ENCODE measurements at places on chromosomes 11 and 22.

DNA sequence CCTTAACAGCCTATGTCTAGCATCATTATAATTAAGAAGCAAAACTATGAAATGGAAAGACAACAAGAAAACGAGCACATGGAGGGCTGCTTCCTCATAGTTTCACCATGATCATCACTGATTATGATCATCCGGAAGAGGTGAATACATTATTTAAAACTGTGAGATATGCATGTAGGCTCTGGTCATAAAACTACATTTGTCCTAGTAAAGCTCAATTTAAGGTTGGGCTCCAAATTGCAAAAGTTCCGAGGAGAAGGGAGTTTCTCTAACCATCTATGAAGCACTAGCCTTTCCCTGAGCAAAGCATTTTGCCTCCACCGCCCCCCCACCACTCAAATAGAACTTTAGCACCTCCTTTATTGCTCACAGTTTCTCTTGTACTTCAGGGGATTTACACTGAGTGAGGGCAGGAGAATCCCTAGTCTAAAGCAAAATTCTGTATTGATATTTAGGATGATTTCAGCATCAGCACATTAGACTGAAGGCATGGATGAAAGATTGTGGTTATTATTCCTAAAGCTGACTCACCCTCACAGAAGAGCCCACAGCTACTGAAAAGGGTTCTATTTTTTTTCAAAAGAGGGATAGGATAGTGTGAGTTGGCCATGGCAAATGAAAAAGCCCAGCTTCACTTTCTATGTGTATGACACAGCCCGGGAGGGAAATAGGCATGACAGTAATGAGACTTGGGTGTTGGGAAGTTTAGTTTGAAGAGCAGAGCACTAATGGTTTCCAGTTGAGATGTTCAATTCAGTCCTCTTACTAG lies 203.4 kb downstream of the CADM1 start:
- DNase-seq = no peak

- no peak for DNase-seq
Measured at GRCh38 chr11:62444835-62445234, 26.0 kb downstream of the SCGB1A1 start.

GRCh38 chr11:45382133-45382878 lies 96.2 kb upstream of the SYT13 start:
- DNase-seq = no peak

GRCh38 chr11:110160437-110160836 lies 67.2 kb downstream of the ZC3H12C start:
- DNase-seq = no peak

DNA sequence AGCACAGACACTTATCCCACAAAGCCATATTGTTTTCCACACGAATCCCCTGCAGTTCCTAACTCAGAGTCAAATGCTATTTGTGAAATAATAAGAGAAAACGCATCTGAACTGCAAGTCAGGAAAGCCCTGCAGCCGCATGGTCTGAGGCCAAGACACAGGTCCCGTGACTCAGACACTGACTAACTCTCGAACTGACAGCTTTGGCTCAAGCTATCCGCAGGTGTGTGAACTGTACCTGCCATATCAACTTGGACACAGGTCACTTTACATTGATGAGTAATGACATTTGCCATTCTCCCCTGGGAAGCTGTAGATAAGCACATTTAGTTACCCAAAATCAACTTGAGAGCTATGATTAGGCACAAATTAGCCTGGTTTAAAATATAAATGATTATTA lies 34.9 kb upstream of the NFRKB start:
- no peak for DNase-seq

GRCh38 chr22:26949193-26949592 lies 291.8 kb downstream of the MIAT start:
- DNase-seq = no peak

GRCh38 chr11:97290464-97291041 lies 900.7 kb downstream of the JRKL start:
- no peak for DNase-seq

GRCh38 chr11:130459521-130459920 lies 11.1 kb downstream of the ADAMTS15 start:
- DNase-seq = no peak

- DNase-seq = no peak
Measured at GRCh38 chr11:69745201-69745600, 29.9 kb downstream of the FGF4 start.

- DNase-seq = no peak
Measured at GRCh38 chr11:13311570-13311969, 34.0 kb downstream of the BMAL1 start.

DNA sequence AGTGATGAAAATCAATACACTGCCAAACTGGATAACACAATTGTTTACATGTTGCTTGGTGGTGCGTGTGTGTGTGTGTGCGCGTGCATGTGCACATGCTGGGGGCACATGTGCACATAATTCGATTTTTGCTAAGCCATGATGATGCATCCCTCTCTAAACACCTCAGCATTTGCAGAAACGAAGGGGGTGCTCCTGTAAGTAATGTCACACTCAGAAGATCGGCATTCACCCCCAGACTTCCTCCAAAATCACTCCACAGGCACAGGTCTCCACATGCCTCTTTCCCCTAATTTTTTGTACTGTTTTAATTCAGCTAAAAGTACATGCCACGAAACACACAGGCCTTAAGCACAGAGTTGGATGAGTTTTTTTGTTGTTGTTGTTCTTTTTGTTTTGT lies 341.5 kb downstream of the SHANK2 start:
- no peak for DNase-seq

GRCh38 chr22:37681001-37681424 lies 5.1 kb upstream of the NOL12 start:
- no peak for DNase-seq

GRCh38 chr11:62917906-62918502 lies 3.2 kb downstream of the CHRM1 start:
- DNase-seq = no peak

DNA sequence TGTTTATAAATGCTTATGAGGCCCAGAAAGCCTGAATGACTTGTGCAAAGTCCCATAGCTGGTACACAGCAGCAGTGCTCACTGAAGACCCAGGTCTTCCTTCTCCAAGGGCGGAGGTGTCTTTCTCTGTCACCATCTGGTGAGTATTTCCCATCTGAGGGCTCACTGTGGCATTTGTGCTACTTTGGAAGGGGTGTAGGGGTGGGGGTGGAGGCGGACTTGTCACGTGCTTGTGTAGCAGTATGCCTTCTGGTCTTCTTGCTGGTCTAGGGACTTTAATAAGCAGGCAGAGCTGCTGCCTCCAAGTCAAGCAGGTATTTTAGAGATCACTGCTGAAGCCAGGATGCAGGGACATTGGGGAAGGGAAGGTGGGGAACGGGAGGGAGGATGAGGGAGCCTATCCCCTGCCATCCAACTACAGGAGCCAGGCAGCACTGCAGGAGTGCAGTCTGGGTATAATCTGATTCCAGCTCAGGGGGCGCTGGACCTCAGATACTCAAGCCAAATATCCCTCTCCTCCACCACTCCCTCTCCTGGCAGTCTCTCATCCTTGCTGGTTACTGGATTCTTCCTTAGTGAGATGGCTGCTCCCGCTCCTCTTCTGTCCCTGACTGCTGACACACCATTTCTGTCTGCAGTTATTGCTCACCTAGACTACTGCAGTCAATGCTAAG lies 3.4 kb downstream of the ABCC8 start:
- DNase-seq = peak; percentile 47

GRCh38 chr22:20420157-20420842 lies 17.3 kb downstream of the SCARF2 start:
- no peak for DNase-seq

DNA sequence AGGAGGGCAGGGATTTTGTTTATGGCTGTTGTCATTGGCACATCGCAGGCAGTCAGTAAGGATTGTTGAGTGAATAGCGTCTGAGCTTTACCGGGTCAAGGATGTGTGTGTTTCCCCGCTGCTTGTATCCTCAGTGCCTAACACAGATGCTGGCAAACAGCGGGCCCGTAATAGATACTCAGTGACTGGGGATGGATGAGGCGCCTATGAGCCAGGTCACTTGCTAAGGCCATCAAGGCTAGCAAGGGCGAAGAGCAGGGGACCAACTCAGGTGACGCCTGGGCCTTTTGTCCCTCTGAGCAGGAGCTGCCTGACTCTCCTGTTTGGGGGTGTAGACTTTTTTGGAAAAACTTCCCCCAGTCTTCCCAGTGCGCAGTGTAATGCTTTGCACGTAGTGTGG lies 118.1 kb downstream of the HIPK3 start:
- no peak for DNase-seq

DNA sequence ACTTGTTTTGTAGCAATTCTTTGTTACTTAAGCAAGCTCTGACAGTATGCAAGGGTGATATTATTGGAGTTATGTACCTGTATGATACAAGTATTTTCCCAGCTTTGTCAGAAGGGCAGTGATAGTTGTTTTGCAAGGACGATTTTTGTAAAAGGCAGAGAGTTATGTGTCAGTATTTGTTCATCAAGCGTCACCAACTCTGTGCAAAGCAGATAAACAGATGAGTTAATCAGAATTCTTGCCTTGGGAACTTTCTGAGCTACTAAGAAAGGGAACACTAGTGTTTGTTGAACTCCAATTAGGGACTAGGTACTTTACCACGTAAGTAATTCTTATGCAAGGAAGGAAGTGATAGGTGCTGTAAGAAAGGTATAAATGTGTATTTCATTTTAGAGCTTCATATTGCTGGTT lies 1.4 kb downstream of the USP47 start:
- DNase-seq = peak; percentile 17

DNA sequence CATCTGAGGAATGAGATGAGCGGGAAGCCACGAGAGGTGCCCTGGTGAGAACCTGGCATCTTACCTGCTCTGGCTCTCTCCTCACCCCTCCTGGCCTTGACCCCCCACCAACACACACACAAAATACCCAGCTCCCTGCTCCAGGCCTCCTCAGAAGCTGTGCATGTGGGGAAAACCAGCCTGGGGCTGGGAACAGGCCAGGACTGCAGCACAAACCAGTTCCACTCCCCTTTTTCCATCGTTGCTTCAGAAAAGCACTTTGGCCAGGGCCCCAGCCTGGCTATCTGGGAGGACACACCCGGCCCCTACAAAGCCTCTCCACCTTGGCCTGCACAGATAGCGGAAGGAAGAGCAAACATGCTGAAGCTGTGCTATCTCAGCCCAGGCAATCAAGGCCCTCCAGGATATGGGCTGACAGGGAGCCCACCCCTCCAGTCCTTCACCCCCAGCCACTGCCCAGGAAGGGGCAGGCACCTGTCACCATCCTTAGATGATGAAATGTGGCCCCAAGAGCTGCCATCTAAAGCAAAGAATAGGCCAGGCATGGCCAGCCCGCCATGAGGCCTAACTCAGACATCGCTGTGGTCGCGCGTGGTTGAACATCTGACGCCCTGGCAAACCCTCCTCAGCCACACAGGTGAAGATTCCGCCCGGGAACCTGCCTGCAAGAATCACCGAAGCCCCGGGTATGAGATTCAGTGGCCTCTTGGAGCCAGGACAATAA lies 35.4 kb downstream of the PISD start:
- no peak for DNase-seq

DNA sequence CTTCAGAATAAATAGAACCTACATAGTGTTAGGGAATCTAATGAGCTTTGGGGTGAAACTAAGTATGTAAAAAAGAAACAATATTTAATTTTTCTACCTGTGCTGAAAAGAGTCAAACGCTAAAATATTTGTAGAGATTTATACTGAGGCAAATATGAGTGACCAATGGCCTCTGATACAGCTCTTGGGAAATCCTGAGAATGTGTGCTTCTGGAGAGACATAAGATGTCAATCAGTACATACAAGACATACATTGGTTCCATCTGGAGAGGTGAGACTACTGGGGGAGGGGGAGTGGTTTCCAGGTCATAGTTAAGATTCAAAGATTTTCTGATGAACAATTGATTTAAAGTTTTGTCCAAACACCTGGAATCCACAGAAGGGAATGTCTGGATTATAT lies 970 bp downstream of the ASRGL1 start:
- no peak for DNase-seq

DNA sequence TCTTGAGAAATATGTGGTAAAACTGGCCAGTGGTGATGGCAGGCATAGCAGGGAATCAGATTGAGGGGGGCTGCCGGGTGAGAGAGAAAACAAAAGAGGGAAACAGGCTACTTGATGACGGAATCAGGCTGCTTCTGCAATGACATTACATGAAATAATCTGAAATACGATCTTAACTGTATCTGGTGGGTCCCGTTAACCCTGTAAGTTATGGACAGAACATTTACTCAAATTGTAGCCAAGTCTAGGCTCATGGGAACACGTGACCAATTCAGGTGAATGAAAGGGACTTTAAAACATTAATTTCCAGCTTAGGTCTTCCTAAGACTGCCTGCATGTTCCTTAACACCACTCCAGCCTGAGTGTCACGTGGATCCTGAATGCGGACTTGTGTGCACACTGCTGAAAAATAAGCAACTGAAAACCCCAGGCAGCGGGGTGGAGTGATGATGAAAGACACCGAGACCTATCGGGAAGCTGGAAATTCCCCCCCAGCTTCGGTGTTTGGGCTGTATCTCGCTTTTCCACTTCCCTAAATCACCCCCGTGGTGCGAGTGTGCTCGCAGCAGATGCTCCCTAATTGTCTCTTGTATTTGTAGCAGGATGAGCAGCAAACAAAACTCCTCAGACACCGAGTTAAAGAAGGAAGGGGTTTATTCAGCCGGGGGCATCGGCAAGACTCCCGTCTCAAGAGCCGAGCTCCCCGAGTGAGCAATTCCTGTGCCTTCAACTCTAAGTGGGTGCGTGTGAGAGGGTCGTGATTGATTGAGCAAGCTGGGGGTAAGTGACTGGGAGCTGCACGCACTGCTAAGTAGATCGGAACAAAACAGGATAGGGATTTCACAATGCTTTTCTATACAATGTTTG lies 145.0 kb upstream of the GRK3 start:
- no peak for DNase-seq

DNA sequence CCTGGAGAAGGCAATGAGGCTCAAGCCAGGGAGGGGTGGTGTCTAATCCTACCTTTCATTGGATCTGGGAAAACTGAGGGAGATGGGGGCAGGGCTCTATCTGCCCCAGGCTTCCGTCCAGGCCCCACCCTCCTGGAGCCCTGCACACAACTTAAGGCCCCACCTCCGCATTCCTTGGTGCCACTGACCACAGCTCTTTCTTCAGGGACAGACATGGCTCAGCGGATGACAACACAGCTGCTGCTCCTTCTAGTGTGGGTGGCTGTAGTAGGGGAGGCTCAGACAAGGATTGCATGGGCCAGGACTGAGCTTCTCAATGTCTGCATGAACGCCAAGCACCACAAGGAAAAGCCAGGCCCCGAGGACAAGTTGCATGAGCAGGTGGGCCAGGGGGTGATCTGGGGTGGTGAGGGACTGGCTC lies at the start of gene FOLR1:
Gene FOLR1 (plus strand): TSS at position 180 of the 421 bp plus-strand sequence. CDS start 34 bp downstream, at position 214.
- DNase-seq = no peak

GRCh38 chr11:61332797-61333549 lies at the start of the genes DDB1 and TKFC:
DDB1 (minus strand) TSS chr11:61333105; CDS start chr11:61332968, 137 bp downstream.
TKFC (plus strand) TSS chr11:61333228; CDS start chr11:61334729, 1,501 bp downstream.
- peak; percentile 98 for DNase-seq

- no peak for DNase-seq
Measured at GRCh38 chr11:78823588-78823987, 248.9 kb upstream of the NARS2 start.
